ENCODE measurements at places on chromosomes 4 and X.
A peak's percentile ranks its signal among the peaks of the same experiment; 100 is the strongest.

DNA sequence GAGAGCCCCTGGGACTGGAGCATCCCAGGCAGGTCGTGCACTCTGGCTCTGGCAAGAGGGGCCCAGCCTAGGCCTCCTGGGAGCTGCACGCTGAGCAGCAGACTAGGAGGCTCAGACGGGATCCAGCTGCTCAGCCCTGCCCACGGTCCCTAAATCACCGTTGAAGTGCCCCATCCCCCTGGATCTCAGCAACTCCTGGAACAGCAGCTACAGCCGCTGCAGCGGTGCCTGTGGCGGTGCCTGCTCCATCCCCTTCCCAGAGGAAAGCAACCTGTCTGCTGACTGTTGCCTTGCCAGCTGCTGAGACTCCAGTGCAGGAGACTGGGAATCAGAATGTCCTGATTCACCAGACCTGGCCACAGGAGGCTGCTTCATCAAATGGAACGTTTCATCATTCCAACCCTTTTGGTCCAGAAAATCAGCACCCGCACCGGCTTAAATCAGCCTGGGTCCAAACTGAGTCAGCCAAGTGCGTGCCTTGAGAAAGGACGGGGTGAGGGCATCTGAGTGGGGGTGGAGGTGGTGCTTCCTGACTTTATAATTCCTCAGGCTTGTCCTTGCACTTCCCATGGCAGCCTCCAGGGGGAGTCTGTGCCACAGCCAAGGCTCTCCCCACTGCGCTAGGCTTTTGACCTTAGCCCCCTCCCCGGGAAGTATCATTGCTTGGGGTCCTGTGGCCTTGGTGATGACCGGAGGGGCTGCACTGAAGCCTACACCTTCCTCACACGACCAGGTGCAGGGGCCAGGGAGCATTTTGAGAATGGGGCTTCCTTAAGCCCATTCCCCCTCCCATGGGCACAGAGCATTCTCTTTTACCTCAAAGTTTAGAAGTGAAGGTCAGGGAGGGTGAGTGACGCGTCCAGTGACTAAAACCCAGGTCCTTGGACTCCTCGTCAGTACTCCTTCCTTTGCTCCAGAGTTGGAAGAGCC, 6.5 kb downstream of the ZNF185 start:
- peak; percentile 26 for DNase-seq

GRCh38 chr4:17701882-17702281, 79.5 kb downstream of the FAM184B start:
- DNase-seq = no peak

GRCh38 chr4:81751531-81752289, 280.0 kb upstream of the RASGEF1B start:
- DNase-seq = no peak

- no peak for DNase-seq
Measured at GRCh38 chr4:138616775-138617174, 374.6 kb upstream of the SLC7A11 start.

DNA sequence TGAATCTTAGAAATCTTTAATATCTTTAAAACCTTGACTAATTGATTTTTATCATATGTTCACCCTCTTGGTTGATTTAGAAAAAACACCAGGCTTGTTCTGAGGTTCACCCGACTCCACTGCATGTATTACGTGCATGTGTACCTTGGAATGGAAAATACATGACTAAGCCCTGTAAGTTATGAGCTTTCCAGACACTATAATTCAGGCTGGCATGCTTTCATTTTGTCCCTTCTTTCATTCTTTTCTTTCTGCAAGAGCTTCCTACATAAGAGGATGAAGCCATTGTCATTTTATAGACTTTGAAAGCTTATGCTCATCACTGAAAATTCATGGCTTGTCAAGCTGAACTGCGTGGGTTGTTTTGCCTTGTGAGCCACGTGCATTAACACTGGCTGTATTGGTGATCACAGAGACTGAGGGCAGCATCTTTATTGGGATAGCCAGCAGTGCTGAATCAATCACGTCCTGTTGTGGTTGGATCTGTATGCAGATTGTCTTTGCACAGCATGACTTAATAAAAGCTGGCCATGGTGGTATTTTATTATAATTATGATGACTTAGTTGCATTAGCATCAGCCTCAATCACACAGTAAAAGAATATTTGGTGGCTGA, 141.9 kb downstream of the SLIT2 start:
- DNase-seq = no peak

- no peak for DNase-seq
Measured at GRCh38 chrX:25143596-25143995, 127.8 kb upstream of the ARX start.

DNA sequence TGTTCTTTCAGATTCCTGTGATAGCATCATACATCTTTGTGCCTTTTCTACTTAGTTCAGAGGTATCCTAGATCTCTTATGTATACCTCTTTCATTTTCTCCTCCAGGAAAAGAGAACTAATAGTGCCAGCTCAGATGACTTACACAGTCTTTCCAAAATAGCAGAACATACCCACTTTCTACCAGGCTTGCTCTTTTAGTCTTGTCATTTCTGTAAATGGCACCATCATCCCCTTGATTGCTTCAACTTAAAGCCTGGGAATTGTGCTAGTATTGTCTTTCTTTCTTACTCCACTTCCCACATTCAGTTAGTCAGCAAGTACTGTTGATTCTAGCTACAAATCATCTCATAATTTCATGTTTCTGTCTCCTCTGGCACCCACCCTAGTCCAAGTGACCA, 5.1 kb downstream of the APEX2 start:
- no peak for DNase-seq

GRCh38 chr4:184384056-184384809, 90.1 kb downstream of the IRF2 start:
- peak; percentile 67 for DNase-seq

- no peak for DNase-seq
Measured at GRCh38 chr4:164408831-164409230, 345.1 kb upstream of the SMIM31 start.

- peak; percentile 23 for DNase-seq
Measured at GRCh38 chrX:34546366-34546765, 110.7 kb downstream of the TMEM47 start.

GRCh38 chr4:84875636-84876371, 90.7 kb downstream of the WDFY3 start:
- DNase-seq = no peak

DNA sequence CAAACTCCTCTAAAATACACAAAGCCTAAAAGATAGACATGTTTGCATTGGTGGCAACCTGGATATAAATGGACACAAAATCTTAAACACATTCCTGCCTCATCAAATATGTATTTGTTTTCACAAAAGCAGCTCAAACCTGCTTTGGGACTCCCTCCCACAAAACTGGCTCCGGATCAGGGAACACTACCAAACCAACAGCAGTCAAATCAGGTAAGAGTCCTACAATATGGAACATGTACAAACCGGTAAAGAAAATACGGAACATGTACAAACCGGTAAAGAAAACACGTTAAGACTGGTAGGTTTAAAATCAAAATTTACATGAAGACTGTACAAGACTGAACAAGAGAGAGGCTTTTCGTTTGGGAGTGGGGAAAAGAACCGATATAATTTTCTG, 4.3 kb downstream of the AMTN start:
- no peak for DNase-seq

DNA sequence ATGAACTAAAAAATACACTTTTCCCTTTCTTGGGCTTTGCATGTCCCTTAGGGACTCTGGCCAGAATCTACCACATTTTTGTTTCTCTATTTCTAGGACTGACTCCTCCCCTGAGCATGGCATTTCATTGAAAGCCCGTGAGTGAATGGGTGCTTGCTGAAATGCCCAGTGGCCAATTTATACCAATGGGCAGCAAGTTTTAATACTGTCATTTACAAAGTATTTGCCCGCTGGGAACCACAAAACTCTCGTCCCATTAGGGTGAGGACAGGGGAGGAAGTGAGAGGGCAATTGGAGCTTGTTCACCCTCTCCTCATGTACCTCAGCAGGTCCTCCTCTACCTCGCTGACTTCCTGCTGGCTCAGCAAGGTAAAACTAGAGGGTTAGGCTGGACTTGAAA, 1.1 kb downstream of the SRPX2 start:
- no peak for DNase-seq

DNA sequence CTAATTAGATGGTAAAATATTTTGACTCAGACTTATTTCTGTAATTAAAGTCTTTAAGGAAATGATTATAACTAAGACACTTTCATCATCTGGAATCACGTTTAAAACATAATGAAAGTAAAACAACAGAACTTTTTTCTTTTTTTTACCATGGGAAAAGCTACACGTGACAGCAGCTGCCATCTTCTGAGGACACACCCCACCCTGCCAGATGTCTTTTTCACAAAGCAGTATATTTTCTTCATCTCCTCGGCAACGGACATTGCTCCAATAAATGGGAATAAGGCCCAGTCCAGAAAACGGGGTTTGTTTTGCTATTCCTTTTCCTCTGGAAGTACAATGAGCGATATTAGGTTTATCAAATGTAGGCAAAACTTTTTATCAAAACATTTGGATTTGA, 17.5 kb downstream of the PRSS12 start:
- no peak for DNase-seq

DNA sequence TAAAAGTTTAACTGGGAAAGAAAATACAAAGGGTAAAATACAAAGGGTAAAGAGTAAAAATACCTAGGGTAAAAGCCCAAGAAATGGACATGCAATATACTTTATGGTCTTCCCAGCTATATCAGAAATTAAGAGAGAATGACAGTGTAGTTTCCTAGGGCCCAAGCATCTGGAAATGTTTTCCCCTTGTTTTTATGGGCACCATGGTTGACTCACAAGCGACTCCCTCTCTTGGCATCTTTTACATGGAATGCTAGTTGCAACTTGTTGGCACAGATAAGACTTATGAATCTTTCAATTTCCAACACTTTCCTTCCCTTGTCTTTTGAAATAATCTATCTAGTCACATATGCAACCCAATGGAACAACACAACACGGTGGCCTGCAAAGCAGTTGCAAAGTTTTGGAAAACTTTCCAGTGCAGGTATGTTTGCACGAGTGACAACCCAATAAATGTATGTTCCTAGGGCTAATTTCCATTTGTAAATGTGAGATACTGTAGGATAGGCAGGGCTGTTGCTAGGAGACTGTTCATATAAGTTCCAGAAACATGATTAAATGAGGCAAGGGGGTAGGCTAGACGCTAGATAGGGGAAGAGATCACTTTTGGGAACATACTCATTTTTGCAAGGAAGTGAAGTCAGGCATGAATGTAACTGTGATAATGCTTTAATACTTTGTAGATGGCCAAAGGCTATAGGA, 36.4 kb upstream of the CWH43 start:
- no peak for DNase-seq

DNA sequence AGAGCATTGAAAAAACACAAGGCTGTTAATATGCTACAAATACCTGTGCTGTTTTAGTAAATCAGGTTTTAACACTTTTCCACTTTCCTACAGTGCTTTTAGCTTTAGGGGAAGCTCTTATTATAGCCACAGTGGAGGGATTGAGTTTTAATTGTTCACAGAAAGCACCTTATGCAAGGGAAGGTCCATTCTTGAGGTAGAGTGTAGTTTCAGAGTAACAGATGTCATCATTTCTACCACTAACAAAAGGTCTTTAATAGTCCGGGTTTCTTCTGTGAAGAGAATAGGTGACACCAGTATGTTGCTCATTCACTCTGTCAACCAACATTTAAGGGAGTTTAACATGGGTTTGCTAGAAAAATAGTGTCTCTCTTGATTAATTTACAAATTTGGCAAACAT, 104.4 kb downstream of the STIM2 start:
- DNase-seq = no peak

- DNase-seq = no peak
Measured at GRCh38 chrX:153449368-153450113, 3.7 kb upstream of the TREX2 start.

- DNase-seq = no peak
Measured at GRCh38 chr4:82480771-82481505, 50.5 kb downstream of the ENOPH1 start.

GRCh38 chr4:138680989-138681604, 334.5 kb upstream of the NOCT start:
- DNase-seq = peak; percentile 72

Measured in Kasumi-1 (cell line).